ENCODE measurements at places on chromosomes 7 and 10.
A peak's percentile ranks its signal among the peaks of the same experiment; 100 is the strongest.

DNA sequence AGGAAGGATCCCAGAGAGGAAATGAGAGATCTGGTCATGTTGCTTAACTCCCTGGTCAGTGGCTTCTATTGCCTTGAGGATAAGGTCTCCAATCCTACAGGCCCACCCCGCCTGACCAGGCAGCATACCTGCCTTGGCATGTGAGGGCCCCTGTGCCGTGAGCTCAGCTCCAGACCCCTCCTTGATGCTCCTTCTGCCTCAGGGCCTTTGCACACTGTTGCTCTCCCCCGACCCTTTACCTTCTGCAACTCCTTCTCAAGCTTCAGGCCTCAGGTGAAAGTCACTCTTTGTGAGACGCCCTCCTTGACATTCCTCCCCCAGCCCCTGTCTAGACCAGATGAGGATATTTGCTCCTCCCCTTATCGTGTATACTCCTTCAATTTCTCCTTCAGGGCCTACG, 62.8 kb downstream of the FAM241B start:
- DNase-seq: no peak

DNA sequence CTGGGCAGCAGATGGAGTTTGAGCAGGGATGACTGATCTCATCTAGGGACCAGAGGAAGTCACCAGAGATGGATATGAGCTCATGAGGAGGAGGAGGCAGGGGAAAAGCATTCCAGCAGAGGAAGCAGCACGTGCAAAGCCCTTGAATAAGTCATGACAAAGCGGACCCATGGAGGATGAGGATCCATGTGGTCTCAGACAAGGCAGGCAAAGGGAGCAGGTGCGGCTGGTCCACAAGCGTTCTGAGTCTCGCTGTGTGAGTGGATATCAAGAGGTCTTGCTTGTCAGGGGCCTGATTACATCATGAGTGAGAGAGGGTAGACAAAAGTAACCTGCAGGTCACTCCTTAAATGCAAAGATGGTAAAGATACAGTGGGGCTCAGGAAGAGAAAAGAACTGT, 307.6 kb downstream of the GRID1 start:
- no peak for DNase-seq

DNA sequence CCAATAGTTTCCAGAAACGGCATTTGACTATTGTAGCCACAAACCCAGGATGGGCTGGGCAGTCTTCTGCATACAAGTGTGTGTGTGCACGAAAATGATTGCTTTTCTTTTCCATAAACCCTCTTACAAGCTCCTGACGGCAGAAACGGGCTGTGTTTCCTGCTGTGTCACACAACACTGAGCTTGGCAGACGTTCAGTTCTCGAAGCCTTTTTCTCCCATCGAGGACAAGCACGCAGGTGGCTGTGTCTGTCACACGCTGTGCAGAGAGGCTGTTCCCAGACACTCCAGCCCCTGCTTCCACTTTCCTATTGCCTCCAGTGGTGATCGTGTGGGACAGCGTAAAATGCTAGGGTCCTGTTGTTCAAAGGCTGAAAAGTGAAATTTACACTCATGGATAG, 32.1 kb downstream of the RBAK start:
- DNase-seq: no peak

DNA sequence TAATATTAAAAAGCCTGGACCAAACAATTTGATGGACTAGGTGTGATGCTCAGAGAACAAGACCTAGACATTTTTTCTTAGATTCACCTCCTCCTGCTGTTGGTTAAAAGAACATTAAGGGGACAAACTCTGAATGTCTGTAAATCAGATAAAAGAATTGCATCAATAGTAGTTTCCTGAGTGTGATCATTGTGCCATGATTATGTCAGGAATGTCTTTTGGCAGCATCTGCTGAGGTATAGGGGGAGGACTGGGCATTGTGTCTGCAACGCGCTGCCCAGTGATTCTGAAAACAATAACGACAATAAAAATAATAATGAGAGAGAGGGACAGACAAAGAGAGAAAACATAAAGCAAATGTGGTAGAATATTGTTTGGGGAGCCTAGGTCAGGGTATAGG, 6.9 kb downstream of the C7orf57 start:
- no peak for DNase-seq

DNA sequence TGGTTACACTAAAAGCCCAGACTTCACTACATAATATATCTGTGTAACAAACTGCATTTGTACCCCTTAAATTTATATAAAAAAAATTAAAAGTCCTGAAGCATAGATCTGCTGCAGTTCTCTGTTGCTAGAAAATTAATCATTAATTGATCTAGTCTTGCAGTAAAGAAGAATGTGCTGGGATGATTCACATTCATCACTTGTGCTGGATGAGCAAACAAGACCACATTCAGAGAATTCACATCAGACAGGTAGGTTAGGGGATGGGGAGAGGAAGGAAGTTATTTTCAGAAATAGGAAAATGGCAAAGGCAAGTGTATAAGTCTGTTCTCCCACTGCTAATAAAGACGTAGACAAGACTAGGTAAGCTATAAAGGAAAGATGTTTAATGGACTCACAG, 1019.0 kb downstream of the KCNMA1 start:
- DNase-seq: no peak

DNA sequence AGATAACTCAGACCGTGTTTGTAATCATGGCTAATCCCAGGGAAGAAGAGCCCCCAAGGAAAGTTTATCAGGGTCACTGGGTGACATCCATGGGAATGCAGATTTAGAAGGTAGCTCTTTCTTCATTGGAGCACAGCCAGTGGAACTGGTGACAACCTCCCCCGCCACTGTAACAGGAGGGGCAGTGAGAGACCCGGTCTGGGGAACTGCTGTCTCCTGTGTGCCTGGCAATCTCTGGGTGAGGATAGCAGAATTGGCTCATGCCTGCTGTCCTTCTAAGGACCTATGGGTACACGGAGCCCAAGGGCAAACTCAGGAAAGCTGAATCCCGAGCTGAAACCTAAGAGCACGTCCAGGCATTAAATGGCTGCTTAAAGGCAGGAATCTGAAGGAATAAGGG, 341.6 kb downstream of the ABCA13 start:
- no peak for DNase-seq

GRCh38 chr7:158050441-158050977, 537.1 kb downstream of the PTPRN2 start:
- DNase-seq: no peak

- DNase-seq: no peak
Observed at GRCh38 chr10:130547368-130547767, 411.2 kb downstream of the GLRX3 start.

DNA sequence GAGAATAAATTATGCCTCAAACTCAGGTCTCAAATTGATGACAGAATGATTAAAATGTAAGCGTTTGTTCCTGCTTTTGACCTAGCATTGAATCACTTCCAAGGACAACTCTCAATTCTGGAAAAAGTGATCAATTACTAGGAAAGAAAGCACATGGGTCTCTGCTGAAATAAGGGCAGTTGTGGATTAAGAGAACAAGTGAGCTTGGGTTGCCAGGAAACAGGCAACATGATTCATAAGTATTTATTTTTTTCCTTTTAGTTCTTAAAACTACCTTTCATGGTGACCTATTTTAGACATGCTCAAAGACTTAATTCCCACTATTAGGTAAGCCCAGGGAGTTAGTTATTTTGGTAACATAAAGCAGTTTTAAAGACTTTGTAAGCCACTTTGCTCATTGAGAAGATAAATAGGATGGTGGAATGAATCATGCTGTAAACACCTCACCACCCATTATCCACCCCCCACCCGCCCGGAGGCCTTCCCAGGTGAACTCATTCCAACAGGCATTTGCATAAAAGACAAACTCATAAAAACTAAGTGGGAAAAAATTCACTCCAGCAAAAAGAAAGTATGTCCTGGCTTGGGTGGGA, 728.3 kb downstream of the SORCS1 start:
- DNase-seq: no peak

GRCh38 chr7:5827755-5828154, 46.3 kb upstream of the RNF216 start:
- DNase-seq: no peak

- no peak for DNase-seq
Observed at GRCh38 chr7:99929730-99930053, 272 bp upstream of the GJC3 start.

DNA sequence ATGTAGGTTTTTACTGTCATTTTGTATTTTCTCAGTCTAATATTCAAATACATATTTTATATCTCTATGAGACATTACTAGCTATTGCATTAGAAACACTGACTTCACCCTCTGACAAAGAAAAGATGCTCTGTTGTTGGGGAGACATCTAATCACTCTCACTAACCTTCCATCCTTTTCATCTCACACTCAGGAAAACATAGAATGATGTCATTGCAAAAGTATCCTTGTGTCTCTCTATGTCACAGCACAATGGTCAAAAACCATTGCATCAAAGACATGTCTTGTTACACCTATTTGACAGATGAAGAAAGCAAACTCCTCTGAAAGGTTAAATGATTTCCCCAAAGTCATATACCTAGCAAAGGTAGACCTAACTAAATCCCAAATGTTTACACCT, 231.3 kb upstream of the PTN start:
- no peak for DNase-seq

GRCh38 chr10:14820010-14820774, 17.6 kb downstream of the CDNF start:
- DNase-seq: no peak

DNA sequence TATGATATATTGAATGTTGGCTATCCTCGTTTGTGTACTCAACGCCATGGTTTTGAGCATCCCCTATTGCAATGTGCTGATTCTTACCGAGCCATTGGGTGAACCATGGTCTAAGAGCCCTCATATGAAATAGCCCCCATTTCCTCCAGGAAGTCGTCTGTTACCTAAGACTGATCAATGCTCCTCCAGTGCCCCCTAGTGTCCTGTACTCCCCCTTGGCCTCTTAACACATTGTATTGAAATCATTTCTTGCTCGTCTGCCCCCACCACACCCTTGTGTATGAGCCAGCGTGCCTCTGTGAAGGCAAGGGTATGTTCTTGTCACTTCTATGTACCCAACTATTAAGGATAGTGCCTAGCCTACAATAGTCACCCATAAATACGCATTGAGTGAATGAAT, 11.2 kb upstream of the SLC35B4 start:
- DNase-seq: peak; percentile 11

DNA sequence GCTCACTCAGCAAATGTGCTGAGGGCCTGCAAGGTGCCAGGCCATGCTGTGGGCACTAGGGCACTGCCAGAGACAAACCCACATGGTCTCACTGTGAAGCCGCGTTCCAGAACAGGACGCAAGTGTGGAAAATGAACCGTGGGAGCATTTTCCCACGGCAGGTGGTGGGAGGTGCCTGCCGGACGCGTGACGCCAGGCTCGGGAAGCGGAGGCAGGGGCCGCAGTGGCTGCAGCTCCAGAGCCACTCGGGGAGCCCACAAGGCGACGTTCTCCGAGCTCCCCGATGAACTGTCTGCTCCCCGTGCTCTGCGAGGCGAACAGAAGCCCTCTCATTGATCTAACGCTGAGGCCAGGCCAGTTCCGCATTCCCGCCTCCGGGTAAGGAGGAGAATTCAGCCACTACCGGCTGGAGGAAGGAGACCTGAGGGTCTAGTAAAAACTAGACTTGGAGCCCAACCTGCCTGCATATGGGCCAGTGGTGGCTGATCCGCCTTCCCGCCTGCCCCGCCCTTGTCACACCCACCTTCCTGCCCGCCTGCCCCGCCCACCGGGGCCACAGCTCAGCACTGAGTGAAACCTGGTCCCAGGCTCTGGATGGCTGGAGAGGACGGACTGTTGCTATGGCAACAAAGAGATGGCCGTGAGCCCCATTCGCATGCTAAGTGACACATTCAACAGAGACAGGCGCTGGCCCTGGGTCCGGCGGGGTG, 13.1 kb downstream of the ADGRA1 start:
- no peak for DNase-seq

DNA sequence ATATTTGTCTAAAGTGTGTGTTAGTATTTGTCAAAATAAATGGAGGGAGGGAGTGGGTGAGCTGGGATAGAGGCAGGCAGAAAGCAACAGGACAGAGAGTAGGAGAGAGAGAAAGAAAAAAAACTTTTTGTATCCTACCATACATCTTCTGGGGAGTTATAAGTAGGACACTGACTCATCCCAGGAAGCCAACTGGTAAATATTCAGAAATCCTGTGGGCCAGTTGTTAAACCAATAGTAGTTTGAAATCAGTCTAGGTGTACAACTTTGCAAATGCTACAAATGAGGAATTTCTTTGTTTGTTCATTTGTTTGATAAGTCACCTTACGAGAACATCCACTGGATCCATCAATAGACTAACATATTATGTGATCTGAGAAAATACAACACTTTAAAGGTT, 980.9 kb downstream of the GATA3 start:
- no peak for DNase-seq

GRCh38 chr10:106942035-106942662, 222.4 kb downstream of the SORCS1 start:
- DNase-seq: no peak

GRCh38 chr10:112307358-112308124, 24.3 kb downstream of the TECTB start:
- DNase-seq: peak; percentile 2

DNA sequence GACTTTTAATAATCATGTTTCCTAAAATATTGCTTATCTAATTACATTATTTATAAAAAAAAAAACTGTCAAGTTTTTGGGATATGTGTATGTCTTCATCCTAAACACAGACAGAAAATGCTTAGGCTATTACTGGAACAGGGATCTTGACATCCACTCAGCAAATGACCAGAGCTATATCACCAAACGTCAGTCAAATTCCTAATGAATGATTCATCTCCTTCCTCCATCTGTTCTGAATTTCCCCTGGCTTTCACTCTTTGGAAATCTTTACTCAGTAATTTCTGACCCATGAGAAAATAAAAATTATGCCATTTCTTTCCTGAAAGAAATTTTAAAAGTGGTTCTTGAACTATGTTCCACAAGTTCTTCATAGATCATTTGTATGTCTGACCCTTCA, 552.4 kb upstream of the KCND2 start:
- DNase-seq: no peak

DNA sequence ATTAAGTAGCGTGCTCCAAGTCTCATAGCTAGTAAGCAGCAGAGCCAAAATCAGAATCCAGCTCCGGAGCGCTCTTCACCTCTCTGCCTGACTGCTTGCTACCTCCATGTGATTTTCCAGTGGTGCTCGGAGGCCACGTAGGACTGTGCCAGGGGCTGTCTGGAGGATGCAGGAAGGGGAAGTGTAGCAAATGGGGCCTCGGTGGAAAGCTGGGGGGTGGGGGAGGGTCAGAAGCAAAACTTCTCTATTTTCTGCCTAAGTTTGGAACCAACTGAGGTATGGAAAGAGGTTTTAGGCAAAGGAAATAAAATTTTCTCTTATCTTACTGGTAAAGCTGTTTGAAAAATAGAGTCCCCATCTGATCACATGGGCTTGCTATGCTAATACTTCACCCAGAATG, 108.7 kb downstream of the TBXAS1 start:
- no peak for DNase-seq
